Cortex of kidney (tissue), 1 donor: ENCODE measurements at places on chromosomes 4 and X.

DNA sequence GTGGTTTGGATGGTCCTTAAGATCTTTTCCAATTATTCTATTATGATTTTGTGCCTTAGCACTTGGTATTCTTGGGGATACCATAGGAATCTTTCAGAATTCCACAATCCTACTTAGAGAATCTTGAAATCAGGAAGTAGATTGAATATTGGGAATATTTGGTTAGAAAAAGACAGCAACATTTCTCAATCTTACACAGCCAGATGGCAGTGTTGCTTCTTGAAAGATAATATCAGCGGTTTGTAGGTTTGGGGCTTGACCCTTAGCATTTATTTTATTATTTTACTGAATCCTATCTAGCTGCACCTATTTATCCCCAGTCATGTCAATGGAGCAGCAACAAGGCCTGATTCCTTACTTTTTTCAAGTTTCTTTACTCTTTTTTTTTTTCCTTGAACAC lies 28.6 kb downstream of the MAGEB1 start:
- no peak for DNase-seq

DNA sequence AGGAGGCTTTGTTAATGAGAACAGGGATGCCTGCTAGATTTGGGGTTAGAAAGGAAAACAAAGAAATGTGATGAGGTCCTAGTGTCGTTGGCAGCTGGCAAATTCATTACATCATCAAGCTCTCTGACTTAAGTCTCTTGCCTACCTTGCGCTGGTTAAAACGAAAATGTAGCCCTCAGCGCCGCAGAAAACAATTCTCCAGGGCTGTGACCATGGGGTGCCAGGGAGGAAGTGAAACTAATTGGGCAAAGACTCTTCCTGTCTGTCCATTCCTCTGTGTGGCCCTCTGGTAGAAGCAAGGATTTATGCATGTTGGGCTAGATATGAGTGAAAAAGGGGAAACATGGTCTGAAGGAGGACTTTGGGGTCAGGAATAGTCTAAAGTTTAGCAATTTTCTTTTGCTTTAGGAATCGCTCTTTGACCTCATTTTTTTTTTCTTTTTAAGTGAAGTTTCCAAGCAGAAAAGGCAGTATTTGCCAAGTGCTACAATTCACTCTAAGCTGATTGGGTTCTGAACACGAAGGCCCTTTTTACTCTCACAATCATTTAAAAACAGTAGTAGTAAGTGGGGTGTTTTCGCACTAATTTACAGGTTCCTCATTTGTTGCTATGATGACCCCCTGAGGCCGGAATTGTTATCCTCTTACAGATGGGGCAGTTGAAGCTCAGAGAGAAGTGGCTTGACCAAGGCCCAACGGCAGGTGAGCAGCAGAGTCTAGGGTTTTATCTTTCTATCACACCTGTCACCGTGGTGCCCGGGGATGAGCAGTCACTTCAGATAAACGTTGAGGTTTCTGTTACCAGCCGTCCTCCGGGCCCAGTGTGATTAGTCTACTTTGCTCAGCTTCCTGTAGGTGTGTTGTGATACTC lies 27.3 kb upstream of the CHRNA9 start:
- no peak for DNase-seq

DNA sequence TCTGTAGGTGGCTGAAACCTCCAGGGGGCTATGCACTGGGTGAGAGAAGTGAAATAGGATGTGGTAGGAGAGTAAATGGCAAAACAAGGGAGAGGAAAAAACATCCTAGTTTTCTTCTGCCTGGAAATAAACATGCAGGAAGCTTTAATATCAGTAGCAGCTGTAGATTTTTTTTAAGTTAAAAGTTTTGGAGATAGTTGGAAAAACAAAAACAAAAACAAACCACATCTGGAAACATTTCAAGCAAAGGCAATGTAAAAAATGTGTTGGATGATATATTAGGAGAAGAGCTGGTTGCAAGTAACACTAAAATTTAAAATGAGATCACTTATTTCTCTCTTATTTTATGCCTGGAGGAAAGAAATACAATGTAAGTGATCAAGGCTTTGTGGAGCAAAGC lies 388.0 kb downstream of the SPRY1 start:
- DNase-seq = no peak

DNA sequence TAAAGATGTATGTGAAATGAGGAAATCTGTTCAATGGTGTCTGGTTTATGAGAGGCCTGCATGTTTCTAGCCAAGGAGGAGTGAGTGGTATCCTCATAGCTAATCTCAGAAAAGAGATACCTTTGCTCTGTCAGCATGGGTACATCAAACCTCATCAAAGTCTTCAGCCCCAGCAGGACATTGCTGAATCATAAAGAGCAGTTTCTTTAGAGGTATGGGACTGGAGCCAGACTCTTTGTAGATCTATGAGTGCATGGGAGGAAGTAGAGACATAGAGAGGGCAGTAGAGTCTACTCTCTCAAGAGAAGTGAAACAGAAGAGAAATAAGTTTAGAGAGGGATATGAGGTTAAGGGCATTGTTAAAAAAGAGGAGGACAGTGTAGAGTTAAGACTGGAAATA lies 1950.9 kb downstream of the ARAP2 start:
- no peak for DNase-seq

GRCh38 chr4:21469438-21470300 lies 478.9 kb downstream of the KCNIP4 start:
- DNase-seq = no peak

DNA sequence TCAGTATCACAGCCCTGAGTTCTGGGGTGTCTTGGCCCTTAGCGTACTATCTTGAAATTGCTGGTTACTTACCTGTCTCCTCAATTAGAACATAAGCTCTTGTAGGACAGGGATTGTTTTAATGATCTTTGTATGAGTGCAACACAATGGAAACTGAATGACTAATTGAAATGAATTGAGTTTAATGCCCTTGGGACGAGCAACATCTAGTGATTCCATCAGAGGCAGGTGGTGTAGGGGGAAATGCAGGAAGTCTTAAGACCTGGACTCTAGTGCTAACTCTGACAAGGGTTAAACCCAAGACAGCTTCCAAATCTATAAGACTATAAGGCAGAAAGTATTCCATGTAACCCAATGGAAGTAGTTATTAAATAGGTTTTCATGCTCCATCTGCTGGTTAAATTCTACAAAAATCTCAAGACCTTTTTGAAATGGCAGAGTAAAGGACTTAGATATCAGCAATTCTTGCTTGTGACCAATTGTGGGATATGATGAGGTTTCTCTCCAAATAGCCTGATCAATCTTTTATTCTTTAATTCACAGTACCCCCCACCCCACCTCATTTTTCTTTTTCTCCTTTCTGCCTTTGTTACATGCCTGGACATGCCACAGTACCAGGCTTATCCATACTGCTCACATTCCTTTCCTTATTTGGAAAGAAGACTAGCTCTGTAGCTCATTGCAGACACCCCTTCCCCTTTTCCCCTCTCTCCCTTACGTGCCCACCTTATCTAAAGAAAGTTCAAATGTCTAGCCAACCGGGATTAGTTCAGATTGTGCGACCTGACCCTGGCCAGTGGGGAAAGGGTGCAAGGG lies 340.8 kb downstream of the PAPSS1 start:
- no peak for DNase-seq

- no peak for DNase-seq
Observed at GRCh38 chrX:70592091-70592490, 147.5 kb downstream of the DLG3 start.

GRCh38 chr4:20684852-20685763 lies 15.2 kb upstream of the PACRGL start:
- DNase-seq = no peak

DNA sequence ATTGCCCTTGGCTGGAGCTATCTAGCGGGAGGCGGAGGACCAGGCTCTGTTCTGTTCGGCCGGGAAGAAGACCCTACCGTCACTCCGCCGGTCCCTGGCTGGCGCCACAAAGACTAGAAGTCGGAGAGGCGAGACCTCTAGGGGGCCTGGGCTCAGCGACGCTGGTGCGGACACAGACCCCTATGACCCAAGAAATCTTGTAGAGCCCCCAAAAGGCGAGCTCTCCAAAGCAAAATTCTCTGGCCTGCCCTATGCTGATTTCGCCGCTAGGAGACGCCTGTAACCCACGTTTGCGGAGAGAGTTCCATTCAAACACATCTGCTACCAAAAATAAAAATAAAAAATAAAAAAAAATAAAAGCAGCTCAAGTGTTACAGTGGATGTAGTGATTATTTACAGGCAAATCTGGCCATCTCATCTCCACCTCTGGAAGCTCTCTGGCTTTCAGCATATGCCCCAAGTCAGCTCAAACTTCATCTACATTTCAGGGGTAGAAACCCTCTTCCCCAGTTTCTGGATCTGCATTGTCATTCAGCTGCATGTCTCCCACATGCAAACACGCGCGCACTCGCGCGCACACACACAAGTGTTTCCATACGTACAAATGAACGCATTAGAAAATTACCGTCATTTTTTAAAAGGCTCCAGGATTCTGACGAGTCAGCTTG lies 2.4 kb upstream of the PCDH10 start:
- DNase-seq = no peak
